ENCODE measurements at places on chromosomes 12 and 14. TPM values are rescaled to one million over a fixed set of nuclear protein-coding genes. Genes with fewer than 3 reads are reported as not detected.

- no peaks in the 10 kb centered on the region for H3K36me3 ChIP-seq
- H3K4me3 ChIP-seq, result no peak overlapping the region
These were observed 16.5 kb upstream of the TPCN1 start for GRCh38 chr12:113204804-113205203.

DNA sequence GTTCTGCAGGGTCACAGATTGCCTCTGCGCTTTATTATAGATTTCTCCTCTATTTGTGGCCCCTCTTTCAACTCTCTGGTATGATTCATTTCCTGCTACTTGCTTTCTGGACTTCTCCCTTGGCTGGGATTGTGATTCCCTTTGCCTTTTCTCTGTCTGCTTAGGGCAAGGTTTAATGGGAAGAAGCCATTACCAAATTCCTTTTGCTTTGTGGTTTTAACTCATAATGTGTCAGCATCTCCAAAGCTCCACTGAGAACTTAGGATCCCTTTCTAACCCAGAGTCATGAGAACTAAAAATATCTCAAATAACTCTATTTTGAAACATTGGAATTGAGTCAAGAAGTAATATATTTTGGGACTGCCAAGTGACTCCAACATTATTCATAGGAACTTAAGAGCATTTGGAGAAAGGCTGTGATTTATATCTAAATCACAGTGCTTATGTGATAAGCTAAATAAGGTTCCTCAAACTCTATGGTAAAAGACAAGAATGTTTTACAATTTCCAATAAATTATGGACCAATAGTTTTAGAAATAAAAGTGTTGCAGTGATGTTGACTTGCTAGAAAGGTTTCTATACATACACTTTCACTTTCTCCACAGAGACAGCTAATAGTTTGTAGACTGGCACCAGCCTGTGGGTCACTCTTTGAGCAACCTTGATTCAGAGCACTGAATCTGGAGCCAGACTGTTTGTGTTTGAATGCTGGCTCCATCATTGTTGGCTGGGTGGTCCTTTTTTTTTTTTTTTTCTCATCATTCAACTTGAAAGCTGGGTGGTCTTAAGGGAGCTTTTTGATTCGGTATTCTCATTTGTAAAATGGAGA lies 93.9 kb downstream of the DACT1 start:
- H3K27ac ChIP-seq, result no peak overlapping the region
- no peaks in the 10 kb centered on the region for H3K36me3 ChIP-seq
- H3K4me3 ChIP-seq, result no peak overlapping the region
- H3K4me1 ChIP-seq, result no peaks in the 10 kb centered on the region

DNA sequence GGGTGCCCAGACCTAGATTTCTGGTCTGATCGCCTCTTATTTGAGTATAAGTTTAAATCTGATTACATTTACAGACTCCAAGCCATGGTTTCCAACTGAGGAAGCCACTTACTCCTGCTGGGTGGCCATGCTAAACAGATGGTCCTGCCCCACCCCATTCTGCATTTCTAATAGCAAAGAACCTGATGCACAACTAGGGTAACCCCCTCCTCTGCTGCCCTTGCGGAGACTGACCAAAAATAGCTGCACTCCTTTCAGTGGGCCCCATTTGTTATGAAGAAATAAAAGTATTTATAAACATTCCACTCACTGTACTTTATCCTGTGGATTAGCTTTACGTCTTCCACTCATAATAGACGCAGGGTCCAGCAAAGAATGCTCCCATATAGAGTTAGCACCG lies 6.8 kb downstream of the GIT2 start:
- H3K4me1 ChIP-seq, result peaks cover 4% of the 10 kb centered on the region
- no peak overlapping the region for H3K4me3 ChIP-seq
- H3K27me3 ChIP-seq, result no peaks in the 10 kb centered on the region
- DNase-seq, result no peak

The MORN3 gene
- 0.99 TPM for polyA plus RNA-seq

The TMEM119 gene
- polyA plus RNA-seq, result 2.2 TPM

DNA sequence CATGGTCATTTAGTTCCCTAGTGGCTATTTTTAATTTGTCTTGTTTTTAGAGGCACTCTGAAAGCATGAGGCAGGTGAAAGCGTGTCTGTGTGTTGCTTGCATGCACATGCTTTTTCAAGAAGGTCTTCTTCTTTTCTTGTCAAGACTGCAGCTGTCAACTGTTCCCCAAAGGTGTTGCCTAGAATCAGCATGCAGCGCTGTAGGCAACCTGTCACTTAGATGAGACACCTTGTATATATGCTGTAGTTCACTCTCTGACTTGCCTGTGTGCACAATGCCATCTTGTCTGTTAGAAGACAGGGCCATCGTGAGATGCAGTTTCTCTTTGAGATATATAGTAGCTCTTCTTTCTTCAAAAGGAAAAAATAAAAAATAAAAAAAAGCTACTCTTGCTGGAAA lies 885.7 kb downstream of the DIO2 start:
- H3K27ac ChIP-seq, result no peak overlapping the region
- H3K4me3 ChIP-seq, result no peak overlapping the region
- DNase-seq, result no peak

The EXD2 gene
- 14.2 TPM for polyA plus RNA-seq

DNA sequence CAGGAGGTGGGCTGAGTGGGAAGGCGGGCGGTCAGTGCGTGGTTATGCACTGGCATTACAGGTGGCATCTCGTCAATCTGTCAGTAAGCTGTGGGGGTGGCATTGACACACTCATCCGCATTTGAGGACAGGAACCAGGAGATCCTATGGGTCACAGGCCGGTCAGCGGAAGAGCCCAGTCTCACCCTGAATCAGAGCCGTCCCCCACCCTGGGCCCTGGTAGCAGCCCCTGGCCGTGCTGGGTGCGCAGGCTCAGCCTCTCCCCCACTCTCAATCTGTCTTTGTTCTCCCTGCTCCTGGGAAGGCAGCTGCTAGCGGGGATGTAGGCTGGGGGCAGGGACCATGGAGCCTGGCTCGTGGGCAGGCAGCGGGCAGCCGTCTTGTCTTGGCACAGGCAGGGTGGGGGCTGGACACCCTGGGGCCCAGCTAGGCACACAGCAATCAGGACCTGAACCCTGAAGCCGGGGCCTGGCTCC lies 5.1 kb downstream of the INF2 start:
- H3K27me3 ChIP-seq, result no peaks in the 10 kb centered on the region
- no peak overlapping the region for H3K27ac ChIP-seq
- H3K36me3 ChIP-seq, result no peaks in the 10 kb centered on the region
- no peak for DNase-seq
- H3K4me3 ChIP-seq, result no peak overlapping the region

DNA sequence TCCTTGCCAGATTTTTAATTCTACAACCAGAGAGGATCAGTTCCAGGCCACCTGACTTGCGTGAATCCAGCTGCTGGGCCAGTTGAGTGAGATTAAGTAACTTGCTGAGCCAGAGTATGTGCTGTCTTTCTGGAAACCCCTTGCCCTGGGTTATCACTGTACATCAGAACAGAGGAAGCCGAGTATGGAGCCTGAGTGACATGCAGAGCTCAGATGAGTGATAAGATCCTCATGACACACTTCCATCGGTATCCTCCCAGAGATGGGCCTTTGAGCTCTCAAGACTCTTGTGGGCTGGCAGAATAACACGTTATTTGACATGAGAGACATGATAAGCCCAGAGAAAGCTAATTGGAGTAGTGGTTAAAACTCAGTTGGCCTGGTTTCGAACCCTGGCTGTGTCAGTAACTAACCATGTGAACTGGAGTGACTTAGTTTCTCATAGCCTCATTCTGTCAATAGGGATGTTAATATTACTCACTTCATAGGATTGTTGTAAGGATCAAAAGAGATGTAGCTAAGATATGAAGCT lies 388.1 kb downstream of the ZFP36L1 start:
- no peaks in the 10 kb centered on the region for H3K27me3 ChIP-seq
- H3K4me1 ChIP-seq, result no peaks in the 10 kb centered on the region
- H3K36me3 ChIP-seq, result no peaks in the 10 kb centered on the region
- no peak overlapping the region for H3K4me3 ChIP-seq
- H3K27ac ChIP-seq, result no peak overlapping the region
- DNase-seq, result no peak

- no peaks in the 10 kb centered on the region for H3K27me3 ChIP-seq
- no peaks in the 10 kb centered on the region for H3K4me1 ChIP-seq
- H3K36me3 ChIP-seq, result no peaks in the 10 kb centered on the region
- no peak overlapping the region for H3K4me3 ChIP-seq
These were observed 51.2 kb upstream of the CAPRIN2 start for GRCh38 chr12:30805959-30806358.

DNA sequence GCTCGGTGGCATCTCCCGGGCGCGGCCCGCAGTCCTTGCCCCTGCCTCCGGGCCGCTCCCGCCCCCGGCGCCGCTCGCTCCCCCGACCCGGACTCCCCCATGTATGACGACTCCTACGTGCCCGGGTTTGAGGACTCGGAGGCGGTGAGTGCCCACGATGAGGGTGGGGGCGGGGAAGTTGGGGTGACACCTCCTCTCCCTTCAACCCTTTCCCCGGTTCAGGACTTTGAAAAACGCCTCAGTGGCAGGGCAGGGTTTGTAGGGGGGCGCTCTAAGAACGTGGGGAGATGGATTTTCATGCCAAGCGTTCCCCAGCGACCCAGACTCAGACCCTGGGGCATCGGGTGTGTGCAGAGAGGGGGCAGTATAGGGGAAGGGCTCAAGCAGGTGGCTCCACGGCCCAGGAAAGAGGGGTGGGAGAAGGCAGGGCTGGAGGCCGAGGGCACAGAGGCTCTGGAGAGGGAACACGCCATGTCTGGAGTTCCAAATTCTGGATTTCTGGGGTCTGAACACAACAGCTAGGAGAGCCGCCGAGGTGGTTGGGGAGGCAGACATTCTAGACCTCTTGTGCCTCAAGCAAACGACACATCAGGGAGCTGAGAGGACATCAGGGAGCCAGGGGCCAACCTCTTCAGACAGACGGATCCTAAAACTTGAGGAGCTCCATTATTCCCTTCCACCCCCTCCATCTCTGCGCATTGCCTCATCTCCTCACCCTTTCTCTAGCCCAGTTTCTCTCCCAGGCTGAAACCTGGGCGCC lies 715 bp downstream of the CACNB3 start:
- H3K4me1 ChIP-seq, result peaks cover 8% of the 10 kb centered on the region
- no peaks in the 10 kb centered on the region for H3K36me3 ChIP-seq
- H3K27ac ChIP-seq, result no peak overlapping the region
- no peaks in the 10 kb centered on the region for H3K27me3 ChIP-seq
- no peak for DNase-seq

GRCh38 chr12:55492078-55492477 lies at the start of gene OR6C68:
TSS of gene OR6C68 (plus strand) at chr12:55492378. CDS start at chr12:55492378, 0 bp downstream.
- H3K4me3 ChIP-seq, result no peak within 1 kb of the TSS
- DNase-seq, result no peak
- no peak within 1 kb of the TSS for H3K27ac ChIP-seq
- no peaks in the 10 kb centered on the region for H3K4me1 ChIP-seq
- H3K36me3 ChIP-seq, result no peaks in the 10 kb centered on the region
- H3K27me3 ChIP-seq, result no peaks in the 10 kb centered on the region

DNA sequence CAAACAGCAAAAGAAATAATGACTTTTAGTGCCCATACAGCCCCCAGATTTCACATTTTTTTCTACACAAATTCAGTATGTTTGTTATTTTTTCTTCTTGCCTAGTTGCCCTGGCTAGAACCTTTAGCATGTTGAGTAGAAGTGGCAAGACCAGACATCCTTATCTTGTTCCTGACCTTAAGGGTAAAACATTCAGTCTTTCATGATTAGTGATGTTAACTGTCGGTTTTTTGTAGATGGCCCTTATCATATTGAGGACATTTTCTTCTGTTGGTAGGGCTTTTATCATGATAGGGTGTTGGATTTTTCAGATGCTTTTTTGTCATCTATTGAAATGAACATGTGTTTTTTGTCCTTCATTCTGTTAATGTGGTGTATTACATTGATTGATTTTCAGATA lies 17.1 kb downstream of the IRAK3 start:
- no peaks in the 10 kb centered on the region for H3K36me3 ChIP-seq
- no peaks in the 10 kb centered on the region for H3K4me1 ChIP-seq
- no peak overlapping the region for H3K4me3 ChIP-seq
- H3K27me3 ChIP-seq, result no peaks in the 10 kb centered on the region
- H3K27ac ChIP-seq, result no peak overlapping the region
- DNase-seq, result no peak

GRCh38 chr12:121466794-121467637 lies 67.1 kb downstream of the RNF34 start:
- H3K36me3 ChIP-seq, result no peaks in the 10 kb centered on the region
- no peaks in the 10 kb centered on the region for H3K4me1 ChIP-seq
- peak overlapping the region; percentile 61 for H3K4me3 ChIP-seq
- peak; percentile 93 for DNase-seq
- no peaks in the 10 kb centered on the region for H3K27me3 ChIP-seq
- H3K27ac ChIP-seq, result peak overlapping the region; percentile 52

- no peaks in the 10 kb centered on the region for H3K27me3 ChIP-seq
- no peak for DNase-seq
- no peaks in the 10 kb centered on the region for H3K36me3 ChIP-seq
These were observed 189.1 kb downstream of the MON2 start for GRCh38 chr12:62655666-62656151.

DNA sequence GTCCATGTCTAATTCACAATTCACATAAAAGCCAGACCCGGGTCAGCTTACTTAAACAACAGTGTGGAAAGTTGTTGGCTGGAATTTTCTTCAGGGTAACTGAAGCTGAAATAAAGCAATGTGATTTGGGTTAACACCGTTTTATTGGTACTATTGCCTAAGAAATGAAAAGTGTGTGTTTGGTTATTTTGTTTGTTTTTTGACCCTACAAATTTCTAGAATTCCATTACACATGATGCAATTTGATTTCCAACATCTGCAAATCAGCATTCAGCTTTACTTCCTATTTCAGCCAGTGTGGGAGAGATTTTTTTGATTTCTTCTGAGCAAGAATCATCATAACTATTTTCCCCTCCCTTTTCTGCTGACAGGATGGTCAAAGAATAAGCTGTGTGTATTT lies 45.7 kb upstream of the CLMN start:
- no peaks in the 10 kb centered on the region for H3K36me3 ChIP-seq
- no peaks in the 10 kb centered on the region for H3K4me1 ChIP-seq
- no peak for DNase-seq

DNA sequence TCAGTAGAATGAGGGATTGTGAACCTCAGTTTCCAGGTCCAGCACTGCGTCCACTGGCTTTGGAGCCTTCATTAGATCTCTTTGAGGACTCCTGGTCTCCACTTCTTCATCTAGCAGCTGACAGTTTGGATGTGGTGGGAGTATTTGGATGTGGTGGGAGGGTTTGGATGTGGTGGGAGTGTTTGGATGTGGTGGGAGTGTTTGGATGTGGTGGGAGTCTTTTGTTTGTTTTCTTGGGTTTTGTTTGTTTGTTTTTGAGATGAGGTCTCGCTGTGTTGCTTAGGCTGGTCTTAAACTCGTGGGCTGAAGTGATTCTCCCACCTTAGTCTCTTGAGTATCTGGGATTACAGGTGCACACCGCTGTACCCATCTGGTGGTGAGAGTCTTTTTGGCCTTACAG lies 64.7 kb downstream of the IFT43 start:
- no peaks in the 10 kb centered on the region for H3K27me3 ChIP-seq
- no peaks in the 10 kb centered on the region for H3K36me3 ChIP-seq
- no peaks in the 10 kb centered on the region for H3K4me1 ChIP-seq
- no peak overlapping the region for H3K4me3 ChIP-seq
- H3K27ac ChIP-seq, result no peak overlapping the region

DNA sequence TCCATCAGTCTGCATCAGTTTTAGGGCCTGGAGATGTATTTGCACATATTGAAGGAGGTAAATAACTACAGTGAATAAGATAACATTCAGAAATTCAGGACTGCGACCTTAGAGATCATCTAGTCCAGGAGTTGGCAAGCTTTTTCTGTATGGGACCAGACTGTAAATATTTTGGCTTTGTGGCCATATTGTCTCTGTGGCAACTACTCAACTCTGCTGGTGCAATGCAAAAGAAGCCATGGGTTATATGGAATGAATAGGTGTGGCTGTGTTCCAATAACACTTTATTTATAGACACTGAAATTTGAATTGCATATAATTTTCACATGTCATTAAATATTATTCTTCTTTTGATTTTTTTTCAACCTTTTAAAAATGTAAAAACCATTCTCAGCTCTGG lies 156.6 kb downstream of the METTL25 start:
- no peak for DNase-seq
- no peaks in the 10 kb centered on the region for H3K27me3 ChIP-seq
- H3K27ac ChIP-seq, result no peak overlapping the region
- no peak overlapping the region for H3K4me3 ChIP-seq
